ENCODE measurements at places on chromosomes 11 and 22.

- H3K27ac ChIP-seq = no peak overlapping the region
- H3K4me1 ChIP-seq = peaks cover 8% of the 10 kb centered on the region
- H3K4me3 ChIP-seq = no peak overlapping the region
- H3K27me3 ChIP-seq = no peaks in the 10 kb centered on the region
- peaks cover 14% of the 10 kb centered on the region for H3K36me3 ChIP-seq
- DNase-seq = no peak
Observed at GRCh38 chr11:17171343-17171742, 36.4 kb downstream of the PIK3C2A start.

DNA sequence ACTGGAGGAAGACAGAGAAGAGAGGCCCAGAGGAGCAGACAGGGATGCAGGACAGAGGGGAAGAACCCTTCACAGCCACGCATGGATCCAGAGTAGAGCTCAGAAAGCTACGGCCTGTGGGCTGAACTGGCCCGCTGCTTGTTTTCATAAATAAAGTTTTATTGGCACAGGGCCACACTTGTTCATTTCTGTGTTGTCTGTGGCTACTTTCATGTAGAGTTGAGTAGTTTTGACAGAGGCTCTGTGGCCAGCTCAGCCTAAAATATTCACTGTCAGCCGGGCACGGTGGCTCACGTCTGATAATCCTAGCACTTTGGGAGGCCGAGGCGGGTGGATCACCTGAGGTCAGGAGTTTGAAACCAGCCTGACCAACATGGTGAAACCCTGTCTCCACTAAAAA, 26.2 kb upstream of the GAL start:
- H3K27ac ChIP-seq = no peak overlapping the region
- peaks cover 10% of the 10 kb centered on the region for H3K27me3 ChIP-seq
- no peak for DNase-seq
- H3K4me3 ChIP-seq = no peak overlapping the region

GRCh38 chr22:37906364-37907008, 389 bp downstream of the MICALL1 start:
- peak overlapping the region; percentile 19 for H3K27ac ChIP-seq
- H3K4me1 ChIP-seq = peaks cover 20% of the 10 kb centered on the region
- H3K36me3 ChIP-seq = no peaks in the 10 kb centered on the region
- H3K4me3 ChIP-seq = no peak overlapping the region
- DNase-seq = no peak

- H3K4me1 ChIP-seq = peaks cover 41% of the 10 kb centered on the region
- DNase-seq = no peak
- H3K4me3 ChIP-seq = peak overlapping the region; percentile 7
- H3K27ac ChIP-seq = no peak overlapping the region
- no peaks in the 10 kb centered on the region for H3K27me3 ChIP-seq
- no peaks in the 10 kb centered on the region for H3K36me3 ChIP-seq
Observed at GRCh38 chr11:27467181-27467913, 5.2 kb downstream of the LGR4 start.

- H3K36me3 ChIP-seq = no peaks in the 10 kb centered on the region
- H3K27ac ChIP-seq = no peak overlapping the region
- DNase-seq = peak; percentile 35
- H3K4me1 ChIP-seq = peaks cover 10% of the 10 kb centered on the region
- no peaks in the 10 kb centered on the region for H3K27me3 ChIP-seq
- peak overlapping the region; percentile 22 for H3K4me3 ChIP-seq
Observed at GRCh38 chr11:30585125-30585891, 845 bp downstream of the MPPED2 start.

GRCh38 chr22:23856721-23857605, 712 bp upstream of the SLC2A11 start:
- peak overlapping the region; percentile 70 for H3K27ac ChIP-seq
- H3K4me3 ChIP-seq = no peak overlapping the region
- no peaks in the 10 kb centered on the region for H3K27me3 ChIP-seq
- DNase-seq = peak; percentile 70
- peaks cover 16% of the 10 kb centered on the region for H3K4me1 ChIP-seq

Data from adrenal gland (tissue), 19 donors.